Hippocampal formation (tissue), 2 donors: ENCODE measurements at places on chromosomes 5 and 9.
A peak's percentile ranks its signal among the peaks of the same experiment; 100 is the strongest.

DNA sequence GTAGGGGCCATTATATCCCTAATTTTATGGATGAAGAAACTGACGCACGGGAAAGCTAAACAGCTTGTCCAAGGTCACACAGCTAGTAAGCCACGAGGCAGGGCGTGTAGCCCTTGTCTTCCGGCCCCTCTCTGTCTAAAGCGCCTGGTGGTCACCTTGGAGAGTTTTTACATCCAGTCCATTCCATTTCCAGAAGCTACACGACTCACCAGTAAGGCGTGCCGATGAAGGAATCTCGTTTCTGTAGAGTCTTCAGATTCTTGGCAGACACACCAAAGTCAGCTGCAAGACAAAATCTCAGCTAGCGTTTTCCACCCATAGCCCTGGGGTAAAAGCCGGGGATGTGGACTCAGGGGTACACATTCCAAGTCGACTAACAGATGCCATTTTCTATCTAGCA, 80.5 kb downstream of the STK10 start:
- no peak for DNase-seq

- DNase-seq = no peak
Observed at GRCh38 chr5:57231607-57232006, 57.7 kb downstream of the GPBP1 start.

- peak; percentile 13 for DNase-seq
Observed at GRCh38 chr5:157820593-157821252, 38.2 kb downstream of the CLINT1 start.

DNA sequence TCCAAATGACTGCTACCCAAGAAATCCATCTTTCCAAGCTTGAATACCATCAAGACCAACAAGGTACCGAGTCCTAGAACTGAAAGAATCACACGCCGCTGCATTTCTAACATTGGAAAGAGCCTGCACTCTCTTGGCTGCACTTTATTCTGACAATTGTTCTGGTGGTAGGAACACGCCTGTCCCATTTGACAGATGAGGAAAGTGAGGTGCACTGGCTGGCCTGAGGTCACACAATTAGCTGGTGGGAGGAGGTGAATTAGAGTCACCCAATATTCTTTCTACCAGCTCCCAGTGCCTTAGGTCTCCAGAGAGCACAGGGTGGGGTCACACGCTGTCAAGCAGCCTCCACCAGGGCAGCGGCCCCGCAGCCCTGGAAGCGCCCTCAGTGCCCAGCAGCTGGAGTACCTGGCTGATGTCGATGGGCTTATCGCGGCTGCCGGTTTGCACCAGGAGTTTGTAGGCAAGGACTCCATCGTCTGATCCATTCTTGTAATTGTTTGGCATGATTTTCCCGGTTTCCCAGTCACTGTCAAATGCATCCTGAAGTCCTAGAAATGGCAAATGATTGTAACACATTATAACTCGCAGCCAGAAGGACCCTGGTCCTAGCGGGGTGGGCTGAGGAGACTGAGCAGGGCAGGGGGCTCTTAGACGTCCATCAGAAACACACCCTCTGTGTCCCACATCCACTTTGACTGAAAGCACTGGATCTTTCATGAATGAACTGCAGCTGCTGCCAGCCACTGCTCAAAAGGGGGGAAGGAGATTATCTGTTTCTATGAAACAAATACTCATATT, 55.1 kb downstream of the PTCH1 start:
- DNase-seq = no peak

- no peak for DNase-seq
Observed at GRCh38 chr5:120991569-120991968, 527.5 kb downstream of the PRR16 start.

DNA sequence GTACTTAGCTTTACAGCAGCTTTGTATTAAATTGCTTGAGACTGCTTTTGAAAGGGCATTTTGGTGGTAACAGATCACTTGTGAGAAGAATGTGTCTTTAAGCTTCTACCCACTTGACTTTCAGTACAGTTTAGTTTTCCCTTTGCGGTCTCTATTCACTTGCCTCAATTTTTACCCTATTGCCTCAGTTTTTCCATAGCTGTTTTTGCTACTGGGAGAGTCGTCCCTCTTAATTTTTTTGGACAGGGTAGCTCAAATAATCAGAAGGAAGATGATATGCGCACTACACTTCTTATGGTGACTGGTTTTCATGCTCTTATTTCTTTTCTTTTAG, 18.8 kb downstream of the UGCG start:
- DNase-seq = no peak

- no peak for DNase-seq
Observed at GRCh38 chr9:123784518-123784917, 145.4 kb downstream of the DENND1A start.

GRCh38 chr5:150593593-150593992, 46.9 kb upstream of the SYNPO start:
- DNase-seq = no peak

DNA sequence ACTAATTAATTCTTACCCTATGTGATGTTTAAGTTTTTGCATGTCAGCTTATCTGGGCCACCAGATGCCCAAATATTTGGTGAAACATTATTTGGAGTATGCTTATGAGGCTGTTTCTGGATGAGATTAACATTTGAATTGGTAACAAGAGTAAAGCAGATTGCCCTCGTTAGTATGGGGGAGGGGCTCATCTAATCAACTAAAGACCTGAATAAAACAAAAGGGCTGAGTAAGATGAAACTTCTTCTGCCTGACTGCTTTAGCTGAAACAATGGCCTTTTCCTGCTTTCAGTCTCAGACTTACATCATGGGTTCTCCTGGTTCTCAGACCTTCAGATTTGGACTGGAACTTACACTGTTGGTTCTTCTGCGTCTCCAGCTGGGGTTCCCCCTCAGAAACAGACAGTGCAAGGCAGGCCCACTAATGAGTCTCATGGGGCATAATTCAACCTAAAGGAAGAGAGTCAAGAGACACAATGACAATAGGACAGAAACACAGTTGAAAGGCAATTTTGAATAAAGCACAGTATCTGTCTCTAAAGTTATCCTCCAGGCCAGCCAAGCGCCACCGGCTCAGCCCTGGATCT, 288.4 kb downstream of the CAAP1 start:
- DNase-seq = no peak

- no peak for DNase-seq
Observed at GRCh38 chr5:88207575-88207974, 61.1 kb downstream of the TMEM161B start.

GRCh38 chr9:136002881-136003280, 41.7 kb upstream of the UBAC1 start:
- no peak for DNase-seq

DNA sequence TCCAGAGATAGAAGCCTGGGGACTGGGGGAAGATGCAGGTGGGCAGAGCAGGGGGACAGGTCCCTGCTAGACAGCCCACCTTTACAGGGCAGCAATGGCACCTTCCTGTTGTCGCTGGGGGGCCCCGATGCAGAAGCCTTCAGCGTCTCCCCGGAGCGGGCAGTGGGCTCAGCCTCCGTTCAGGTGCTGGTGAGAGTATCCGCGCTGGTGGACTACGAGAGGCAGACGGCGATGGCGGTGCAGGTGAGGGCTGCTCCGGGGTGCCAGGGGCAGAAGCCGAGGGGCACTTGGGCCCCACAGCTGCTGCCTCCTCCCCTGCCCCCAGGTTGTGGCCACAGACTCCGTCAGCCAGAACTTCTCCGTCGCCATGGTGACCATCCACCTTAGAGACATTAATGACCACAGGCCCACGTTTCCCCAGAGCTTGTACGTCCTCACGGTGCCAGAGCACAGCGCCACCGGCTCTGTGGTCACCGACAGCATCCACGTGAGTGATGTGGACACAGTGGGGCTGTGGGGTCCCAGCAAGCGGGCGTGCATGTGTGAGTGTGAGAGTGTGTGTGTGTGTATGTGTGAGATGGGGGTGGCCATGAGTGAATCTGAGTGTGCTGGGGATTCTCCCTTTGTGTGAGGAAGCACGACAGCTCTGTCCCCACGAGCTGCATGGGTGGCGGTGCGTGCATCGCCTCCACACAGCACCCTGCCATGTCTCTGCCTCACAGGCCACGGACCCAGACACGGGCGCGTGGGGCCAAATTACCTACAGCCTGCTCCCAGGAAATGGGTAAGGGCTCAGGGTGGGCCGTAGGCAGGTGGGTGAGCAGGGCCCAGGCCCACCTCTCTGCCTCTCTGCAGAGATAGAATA, 28.4 kb downstream of the CDHR2 start:
- DNase-seq = no peak

- no peak for DNase-seq
Observed at GRCh38 chr9:89749500-89750116, 144.8 kb downstream of the GADD45G start.

GRCh38 chr9:98897745-98898144, 46.0 kb upstream of the COL15A1 start:
- DNase-seq = no peak

- peak; percentile 50 for DNase-seq
Observed at GRCh38 chr5:134224888-134225779, 739 bp downstream of the PPP2CA start.

DNA sequence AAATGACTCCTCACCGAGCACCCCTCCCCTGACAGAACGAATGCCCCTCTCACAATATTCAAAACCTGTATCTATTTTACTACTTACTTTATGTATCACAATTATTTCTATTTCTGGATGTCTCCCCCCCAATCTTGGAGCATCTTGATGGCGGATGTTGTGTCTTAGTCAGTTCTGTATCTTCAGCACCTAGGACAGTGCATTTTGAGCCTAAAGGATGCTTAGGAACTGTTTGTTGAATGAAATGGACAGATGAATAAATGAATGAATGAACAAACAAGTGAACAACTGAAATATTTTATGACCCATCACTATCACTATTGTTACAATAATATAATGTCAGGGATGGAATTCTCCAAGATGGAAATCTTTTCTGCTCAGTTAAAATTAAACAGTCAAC, 295.7 kb downstream of the DNAH5 start:
- DNase-seq = no peak

- no peak for DNase-seq
Observed at GRCh38 chr5:147407094-147407681, 102.7 kb downstream of the DPYSL3 start.

DNA sequence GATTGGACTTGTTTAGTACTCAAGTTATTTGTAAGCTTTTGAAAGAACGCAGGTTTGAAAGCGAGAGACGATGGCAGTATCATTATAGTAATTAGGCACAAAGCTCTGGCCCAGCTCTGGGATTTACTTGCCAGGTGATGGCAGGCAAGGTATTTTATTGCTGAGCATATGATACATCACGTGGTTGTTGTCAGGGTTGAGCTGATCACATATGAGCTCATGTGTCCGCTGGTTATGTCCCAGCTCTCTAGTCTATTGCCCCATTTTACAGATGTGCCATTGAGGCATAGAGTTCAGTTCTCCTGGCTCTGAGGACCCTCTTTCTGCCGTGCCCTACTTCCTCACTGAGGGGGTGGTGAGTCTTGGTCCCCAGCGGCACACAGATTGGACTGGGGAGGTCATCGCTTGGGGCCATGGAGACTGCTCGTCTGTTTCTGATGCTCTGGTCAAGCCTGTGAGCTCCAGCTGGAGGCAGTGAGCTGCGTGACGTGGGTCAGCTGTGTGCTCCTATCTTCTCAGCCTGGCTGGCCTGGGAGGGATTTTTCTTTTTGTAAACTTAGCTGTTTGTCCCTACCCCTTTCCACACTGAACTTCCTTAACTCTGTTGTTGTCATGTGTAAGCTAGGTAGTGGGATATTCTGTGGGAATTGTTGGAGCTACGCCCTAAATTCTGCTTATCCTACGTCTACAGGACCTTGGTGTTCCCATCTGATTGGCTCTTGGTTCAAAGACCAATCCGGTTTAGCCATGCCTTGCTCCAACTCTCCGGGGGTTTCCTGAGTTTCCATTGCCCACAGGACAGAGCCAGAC, 2.2 kb downstream of the NXNL2 start:
- no peak for DNase-seq

DNA sequence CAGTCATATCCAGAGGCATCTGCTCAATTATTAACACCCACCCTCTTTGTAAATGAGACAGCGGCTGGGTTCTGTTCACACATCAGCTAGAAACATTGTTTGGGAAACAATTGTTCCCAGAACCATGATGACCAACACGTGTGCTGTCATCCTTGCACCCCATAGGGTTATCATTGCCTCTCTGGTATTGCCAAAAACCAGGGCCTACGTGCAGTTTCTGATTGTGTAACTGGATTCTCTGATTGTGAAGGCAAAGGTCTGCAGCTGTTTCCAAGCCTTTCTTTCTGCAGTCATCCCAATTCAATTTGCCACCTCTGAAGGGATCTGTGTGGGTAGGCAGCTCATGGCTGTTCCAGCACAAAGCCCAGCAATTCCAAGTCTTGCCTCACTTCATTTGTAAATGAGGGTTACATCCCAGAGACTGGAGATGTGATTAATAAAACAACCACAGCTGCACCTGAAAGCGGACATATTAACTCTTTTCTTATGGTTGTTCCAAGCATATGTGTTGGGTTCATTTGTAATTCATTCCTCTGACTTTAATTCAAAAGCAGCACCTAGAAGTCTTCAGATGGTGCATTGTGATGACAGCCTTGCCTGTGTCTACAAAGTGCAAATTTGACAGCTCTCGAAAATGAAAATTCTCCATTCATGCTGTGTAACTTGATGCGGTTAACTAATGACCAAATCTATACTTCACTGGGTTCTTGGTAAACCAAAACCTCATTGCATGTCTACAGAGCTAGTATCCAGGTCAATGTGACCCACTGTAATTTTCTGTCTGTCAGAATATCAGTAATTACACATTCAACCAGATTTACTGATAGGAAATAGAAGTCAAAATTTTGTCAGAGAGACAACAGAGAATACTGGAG, 66.6 kb downstream of the YIPF5 start:
- DNase-seq = no peak

GRCh38 chr5:24232041-24232440, 412.7 kb downstream of the CDH10 start:
- no peak for DNase-seq

- DNase-seq = no peak
Observed at GRCh38 chr9:134111064-134111463, 24.8 kb upstream of the WDR5 start.

DNA sequence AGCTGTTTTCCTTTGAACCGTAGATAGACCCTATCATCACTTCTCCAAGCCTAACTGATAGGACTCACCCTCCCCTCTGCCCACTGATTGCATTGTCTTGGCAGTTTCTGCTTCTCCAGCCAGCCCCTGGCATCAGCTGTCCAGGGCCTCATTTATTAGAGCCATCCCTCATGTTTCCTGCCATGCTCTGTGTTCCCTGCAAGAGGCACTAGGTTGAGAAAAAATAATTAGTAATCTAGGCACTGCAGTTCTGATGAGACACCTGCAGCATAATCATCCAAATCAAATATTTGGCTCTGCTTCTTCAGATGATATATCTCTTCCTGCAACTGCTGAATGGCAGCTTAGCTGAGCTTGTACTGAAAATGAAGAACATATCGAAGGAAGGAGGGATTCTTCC, 303.0 kb upstream of the TLE4 start:
- DNase-seq = no peak

DNA sequence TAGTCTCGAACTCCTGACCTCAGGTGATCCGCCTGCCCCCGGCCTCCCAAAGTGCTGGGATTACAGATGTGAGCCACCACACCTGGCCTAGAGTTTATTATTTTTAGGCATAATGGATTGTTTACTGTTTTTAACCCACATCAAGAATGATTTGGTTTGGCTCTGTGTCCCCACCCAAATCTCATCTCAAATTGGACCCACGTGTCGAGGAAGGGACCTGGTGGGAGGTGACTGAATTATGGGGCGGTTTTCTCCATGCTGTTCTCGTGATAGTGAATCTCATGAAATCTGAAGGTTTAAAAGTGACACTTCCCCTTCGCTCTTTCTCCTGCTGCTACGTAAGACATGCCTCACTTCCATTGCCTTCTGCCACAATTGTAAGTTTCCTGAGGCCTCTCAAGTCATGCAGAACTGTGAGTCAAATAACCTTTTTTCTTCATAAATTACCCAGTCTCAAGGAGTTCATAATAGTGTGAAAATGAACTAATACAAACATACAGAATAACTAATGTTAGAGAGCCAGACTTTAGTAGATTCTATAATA, 88.2 kb downstream of the RICTOR start:
- no peak for DNase-seq
